ENCODE measurements at places on chromosomes 2 and 18.

DNA sequence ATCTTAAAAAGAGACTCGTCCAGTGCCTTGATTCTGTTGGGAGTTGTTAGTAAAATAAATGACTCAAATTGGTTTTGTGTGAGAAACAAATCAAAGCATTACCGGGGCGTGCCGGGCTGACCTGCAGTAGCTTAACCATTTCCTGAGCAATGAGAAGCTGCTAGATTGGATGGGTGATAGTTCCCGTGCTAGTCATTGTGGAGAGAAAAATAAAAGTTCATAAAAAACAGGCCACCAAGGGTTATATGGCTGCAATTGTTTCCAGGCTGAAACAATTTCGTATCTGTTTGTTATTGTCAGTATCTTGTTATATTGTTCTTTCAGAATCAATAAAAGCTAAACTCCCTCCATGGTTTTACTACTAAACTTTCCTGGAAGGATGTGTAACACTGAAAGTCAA lies 314.4 kb downstream of the MTX2 start:
- DNase-seq, result no peak

DNA sequence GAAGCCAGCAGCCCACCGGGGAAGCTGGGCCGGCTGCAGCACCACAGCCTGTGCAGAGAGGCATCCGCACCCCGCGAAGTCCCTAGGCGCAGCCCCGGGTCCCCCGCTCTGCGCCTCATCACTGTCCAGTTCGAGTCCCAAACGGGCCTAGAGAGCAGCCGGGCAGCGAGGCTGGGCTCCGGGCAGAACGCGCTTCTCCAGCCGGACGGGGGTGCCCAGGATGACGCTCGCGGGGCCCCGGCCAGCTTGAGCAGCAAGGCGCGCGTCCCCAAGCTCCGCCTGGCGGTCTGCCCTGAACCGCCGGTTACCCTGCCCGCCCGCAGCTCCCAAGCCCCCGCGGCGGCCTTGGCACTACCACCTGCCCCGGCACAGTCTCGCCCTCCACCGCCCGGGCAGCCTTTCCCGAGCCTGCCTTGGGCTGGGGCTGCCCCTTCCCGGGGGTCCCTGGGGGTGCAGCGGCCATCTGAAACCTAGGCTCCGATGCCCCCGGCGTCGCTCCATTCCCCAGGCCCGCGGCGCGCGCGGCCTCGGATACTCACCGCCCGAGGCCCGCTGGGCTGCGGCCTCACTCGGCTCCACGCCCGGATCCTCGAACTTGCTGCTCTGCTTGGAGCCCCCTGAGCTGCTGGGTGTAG lies 591 bp downstream of the SLC16A14 start:
- DNase-seq, result peak; percentile 48

DNA sequence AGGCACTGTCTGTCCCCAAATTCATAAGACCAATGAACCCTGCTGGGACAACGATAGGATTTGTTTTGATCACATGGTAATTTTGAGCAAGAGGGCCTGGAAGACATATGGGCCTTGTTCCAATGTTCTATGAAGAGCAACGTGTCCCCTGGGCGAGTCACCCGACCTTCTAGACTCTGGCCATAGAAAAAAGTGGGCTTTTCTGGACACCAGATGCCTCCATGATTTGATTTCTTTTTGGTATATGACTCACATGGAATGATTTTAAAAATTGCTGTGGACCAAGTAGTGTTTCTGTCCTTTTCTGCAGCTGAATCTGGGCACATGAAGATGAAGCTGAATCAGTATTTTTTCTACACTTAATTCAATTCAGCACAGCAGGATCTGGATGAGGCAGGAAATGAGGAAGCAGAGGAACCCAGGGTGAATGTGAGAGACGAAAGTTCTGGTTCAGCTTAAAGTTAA lies 104.9 kb downstream of the CDC42EP3 start:
- no peak for DNase-seq

- no peak for DNase-seq
Measured at GRCh38 chr2:216792222-216793021, 67.4 kb downstream of the TNP1 start.

DNA sequence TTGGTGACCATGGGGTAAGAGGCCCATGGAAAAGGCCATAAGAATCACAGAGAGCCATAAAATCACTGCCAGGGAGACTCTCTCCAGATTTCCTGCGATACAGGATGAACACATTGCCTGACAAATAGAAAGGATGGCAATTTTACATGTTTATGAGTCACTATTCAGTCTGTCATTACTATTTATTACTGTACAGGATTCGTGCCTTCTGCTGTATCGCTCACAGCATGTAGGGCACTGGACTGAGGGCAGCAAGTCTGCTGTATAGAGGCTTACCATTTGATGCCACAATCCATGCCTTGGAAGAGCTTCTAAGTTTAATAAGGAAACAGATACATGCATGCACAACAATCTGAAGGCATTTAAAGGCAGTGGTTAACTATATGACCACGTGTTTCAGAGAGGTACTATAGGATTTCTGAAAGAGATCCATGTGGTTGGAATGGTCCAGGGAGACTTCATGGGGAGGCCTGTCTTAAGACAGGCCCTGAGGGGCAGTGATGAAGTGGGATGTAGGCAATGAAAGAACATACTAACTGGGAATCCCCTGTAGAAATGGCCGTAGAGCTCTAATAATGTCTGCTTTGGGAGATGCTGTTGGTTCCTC lies 702.4 kb upstream of the RAB6C start:
- no peak for DNase-seq

GRCh38 chr2:196066291-196067087 lies 2.1 kb downstream of the DNAH7 start:
- no peak for DNase-seq

GRCh38 chr2:104033399-104033798 lies 820.5 kb upstream of the POU3F3 start:
- no peak for DNase-seq

- DNase-seq, result no peak
Measured at GRCh38 chr2:15494877-15495276, 66.3 kb downstream of the NBAS start.

All from CD4-positive, alpha-beta T cell (primary cell).